ENCODE measurements at places on chromosomes 6 and 20. TPM values are rescaled to one million over a fixed set of nuclear protein-coding genes. Genes with fewer than 3 reads are reported as not detected.

DNA sequence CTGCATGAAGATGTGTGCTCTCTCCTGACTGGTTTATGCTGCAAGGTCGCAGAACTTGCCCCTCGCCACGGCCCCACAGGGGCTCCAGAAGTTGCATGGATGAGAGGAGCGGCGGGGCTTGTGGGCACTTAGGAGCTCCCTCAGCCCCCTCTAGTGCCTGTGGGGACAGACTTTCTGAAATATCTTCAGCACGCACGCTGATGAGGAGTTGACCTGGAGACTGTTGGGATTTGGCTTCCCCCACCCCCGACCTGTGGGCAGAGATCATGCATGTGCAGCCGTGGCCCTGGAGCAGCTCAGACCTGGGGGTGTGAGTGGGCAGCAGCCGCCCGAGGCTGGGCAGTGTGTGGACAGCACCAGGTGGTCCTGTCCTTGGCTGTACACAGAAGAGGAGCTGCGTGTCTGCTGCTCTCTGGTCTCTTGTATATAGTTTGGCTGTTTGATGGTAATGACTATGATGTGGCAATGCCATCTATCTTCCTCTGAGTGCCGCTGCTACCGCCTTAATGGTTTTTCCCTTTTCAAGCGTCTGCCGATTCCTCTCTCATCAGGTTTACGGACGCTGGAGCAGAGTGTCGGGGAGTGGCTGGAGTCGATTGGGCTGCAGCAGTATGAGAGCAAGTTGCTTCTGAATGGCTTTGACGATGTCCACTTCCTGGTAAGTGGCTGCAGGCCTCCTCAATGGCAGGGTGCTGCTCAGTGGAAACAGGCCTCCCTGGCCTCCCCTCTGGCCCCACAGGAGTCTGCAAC lies 81.4 kb downstream of the TCP11 start:
- DNase-seq = no peak

- DNase-seq = no peak
Observed at GRCh38 chr6:16420715-16421461, 182.5 kb downstream of the GMPR start.

DNA sequence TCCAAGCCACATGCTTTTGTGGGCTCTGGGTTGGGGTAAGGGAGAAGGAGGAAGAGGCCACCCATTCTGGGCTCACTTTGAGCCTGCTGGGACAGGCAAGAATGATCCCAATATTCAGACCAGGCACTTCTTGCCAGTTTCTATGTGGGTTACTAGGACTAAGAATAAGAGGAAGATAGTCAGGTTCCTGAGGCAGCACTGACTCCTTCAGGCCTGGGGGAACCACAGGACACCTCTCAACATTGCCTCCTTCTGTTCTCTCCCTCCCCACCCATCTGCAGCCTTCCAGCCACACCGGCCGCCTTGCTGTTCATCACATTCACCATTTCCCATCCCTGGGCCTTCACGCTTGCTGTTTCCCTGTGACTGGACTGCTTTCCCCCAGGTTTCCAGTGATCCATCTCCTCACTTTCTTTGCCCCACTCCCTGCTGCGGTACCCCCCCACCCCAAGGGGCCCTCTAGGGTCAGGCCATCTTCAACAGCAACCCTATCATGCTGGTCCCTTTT lies 69.2 kb upstream of the SIRPA start:
- DNase-seq = no peak

DNA sequence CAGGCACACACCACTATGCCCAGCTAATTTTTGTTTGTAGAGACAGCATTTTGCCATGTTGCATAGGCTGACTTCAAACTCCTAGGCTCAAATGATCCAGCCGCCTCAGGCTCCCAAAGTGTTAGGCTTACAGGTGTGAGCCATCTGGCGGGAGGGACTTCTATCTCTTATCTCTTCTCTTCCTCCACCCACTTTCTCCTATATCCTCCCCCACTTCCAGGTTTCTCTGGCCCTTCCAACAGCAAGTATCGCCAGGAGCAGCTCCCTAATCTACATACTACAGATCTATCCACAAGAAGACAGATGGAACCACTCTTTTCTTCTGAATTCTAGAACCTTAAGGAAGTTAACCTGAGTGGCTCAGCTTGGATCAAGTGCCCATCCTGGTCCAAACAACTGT lies 5.1 kb upstream of the TOP1 start:
- DNase-seq = no peak

- DNase-seq = no peak
Observed at GRCh38 chr6:46849361-46849690, 56.1 kb downstream of the MEP1A start.

Gene ACSS2
- 84.9 TPM for total RNA-seq

Gene MRAP2
- total RNA-seq = 1.4 TPM

Gene SNPH
- total RNA-seq = 3.3 TPM
